ENCODE measurements at places on chromosomes 2 and 18. TPM values are rescaled to one million over a fixed set of nuclear protein-coding genes. Genes with fewer than 3 reads are reported as not detected.

ALPG gene
- polyA plus RNA-seq: not detected

APCDD1 gene
- polyA plus RNA-seq: 2.8 TPM

HMSD gene
- polyA plus RNA-seq: not detected

MALL gene
- polyA plus RNA-seq: 9.7 TPM

B3GNT7 gene
- polyA plus RNA-seq: 2.4 TPM

SCYGR4 gene
- not detected for polyA plus RNA-seq

FAM124B gene
- polyA plus RNA-seq: 0.90 TPM

MC2R gene
- polyA plus RNA-seq: not detected

HIBCH gene
- polyA plus RNA-seq: 115 TPM

LRRC30 gene
- polyA plus RNA-seq: not detected
